ENCODE measurements at places on chromosomes 5 and 9. TPM values are rescaled to one million over a fixed set of nuclear protein-coding genes. Genes with fewer than 3 reads are reported as not detected.

CER1 gene
- total RNA-seq = not detected

TMEM174 gene
- total RNA-seq = not detected

ARSI gene
- total RNA-seq = not detected

PKD2L2 gene
- total RNA-seq = not detected

KIAA1958 gene
- 44.7 TPM for total RNA-seq

NDST1 gene
- total RNA-seq = 8.4 TPM

PCSK1 gene
- total RNA-seq = not detected

PCDHB12 gene
- not detected for total RNA-seq

DMRT3 gene
- not detected for total RNA-seq

IFNA2 gene
- not detected for total RNA-seq

DNA sequence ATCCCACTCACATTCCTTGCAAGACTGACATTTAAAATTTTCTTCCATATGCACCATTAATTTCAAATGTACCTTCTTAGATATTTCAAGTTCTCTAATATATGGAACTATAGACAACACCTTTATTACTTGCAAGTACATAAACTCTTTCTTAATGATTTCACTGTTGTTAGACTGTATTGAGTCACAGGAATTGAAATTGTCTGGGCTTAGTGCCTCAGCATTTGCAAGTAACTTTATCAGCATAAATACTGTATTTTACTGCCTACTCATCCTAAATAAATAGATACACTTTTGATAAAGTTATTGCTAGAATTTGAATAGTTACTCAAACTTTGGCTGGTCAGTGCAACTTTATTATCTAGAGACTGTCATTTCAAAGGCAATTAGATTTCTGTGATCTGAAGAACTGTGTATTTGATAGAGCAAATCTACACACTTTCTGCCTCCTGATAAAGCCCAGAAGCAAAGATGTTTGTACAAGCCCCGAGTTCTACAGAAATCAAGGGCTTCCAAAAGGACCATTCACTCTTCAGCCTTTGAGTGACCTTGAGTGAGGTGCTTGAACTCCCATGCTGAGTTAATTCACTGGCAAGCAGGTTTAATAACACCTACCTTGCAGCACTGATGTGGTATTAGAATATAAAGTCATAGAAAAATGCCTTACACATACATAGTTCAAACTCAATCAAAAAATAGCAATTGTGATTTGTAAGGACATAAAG is 91.6 kb downstream of the COX7C start:
- H3K27ac ChIP-seq = no peak overlapping the region
- H3K36me3 ChIP-seq = no peaks in the 10 kb centered on the region
- H3K27me3 ChIP-seq = no peaks in the 10 kb centered on the region
- no peaks in the 10 kb centered on the region for H3K4me1 ChIP-seq

- no peak for DNase-seq
- H3K4me1 ChIP-seq = no peaks in the 10 kb centered on the region
- no peaks in the 10 kb centered on the region for H3K36me3 ChIP-seq
- no peaks in the 10 kb centered on the region for H3K27me3 ChIP-seq
- no peak overlapping the region for H3K4me3 ChIP-seq
Measured at GRCh38 chr5:43335681-43336080, 22.5 kb upstream of the HMGCS1 start.

- no peak overlapping the region for H3K4me3 ChIP-seq
- no peak overlapping the region for H3K27ac ChIP-seq
- no peaks in the 10 kb centered on the region for H3K27me3 ChIP-seq
- H3K4me1 ChIP-seq = no peaks in the 10 kb centered on the region
- no peaks in the 10 kb centered on the region for H3K36me3 ChIP-seq
Measured at GRCh38 chr5:117201001-117201400, 626.4 kb upstream of the SEMA6A start.

DNA sequence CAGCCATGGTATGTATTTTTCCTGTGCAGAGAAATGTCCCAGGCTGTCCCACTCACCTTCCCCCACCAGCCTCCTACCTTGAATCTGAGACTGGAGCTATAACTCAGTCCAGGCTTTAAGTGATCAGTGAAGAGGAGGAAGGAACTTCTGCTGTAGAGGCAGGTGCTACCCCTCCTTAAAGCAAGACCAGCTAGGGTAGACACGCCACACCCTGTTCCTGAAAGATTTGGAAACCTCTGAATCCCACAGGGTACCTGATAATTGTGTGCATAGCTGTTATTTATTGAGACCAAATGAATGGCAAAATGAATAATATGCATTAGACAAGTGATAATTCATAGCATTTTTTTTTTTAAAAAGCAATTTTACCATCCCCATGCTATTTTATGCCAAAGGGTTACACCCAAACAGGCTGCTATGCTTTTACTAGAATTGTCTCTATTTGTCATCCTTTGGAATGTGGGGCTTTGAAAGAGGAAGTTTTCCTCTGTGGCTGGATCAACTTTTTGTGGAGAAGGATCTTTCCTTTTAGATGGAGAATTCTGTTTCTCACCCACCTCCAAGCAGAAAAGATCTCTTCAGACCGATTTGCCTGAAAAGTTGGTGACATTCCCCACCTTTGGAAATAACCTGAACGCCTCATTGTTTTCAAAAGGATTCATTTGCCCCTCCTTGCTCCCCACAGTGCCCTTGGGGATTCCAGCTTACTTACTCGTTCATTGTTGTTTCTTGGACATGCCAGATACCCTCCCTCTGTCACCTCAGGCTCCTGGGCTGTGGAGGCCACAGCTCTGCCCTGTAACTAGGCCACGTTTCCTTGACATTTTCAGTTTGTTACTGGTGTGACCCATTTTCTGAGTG is 248.7 kb downstream of the NR3C1 start:
- H3K36me3 ChIP-seq = peaks cover 26% of the 10 kb centered on the region
- DNase-seq = no peak
- H3K27me3 ChIP-seq = no peaks in the 10 kb centered on the region
- peaks cover 65% of the 10 kb centered on the region for H3K4me1 ChIP-seq
- H3K27ac ChIP-seq = peak overlapping the region; percentile 53

- H3K36me3 ChIP-seq = no peaks in the 10 kb centered on the region
- peak; percentile 50 for DNase-seq
- no peak overlapping the region for H3K4me3 ChIP-seq
- H3K27me3 ChIP-seq = no peaks in the 10 kb centered on the region
Measured at GRCh38 chr5:170611449-170612090, 107.8 kb downstream of the KCNIP1 start.

DNA sequence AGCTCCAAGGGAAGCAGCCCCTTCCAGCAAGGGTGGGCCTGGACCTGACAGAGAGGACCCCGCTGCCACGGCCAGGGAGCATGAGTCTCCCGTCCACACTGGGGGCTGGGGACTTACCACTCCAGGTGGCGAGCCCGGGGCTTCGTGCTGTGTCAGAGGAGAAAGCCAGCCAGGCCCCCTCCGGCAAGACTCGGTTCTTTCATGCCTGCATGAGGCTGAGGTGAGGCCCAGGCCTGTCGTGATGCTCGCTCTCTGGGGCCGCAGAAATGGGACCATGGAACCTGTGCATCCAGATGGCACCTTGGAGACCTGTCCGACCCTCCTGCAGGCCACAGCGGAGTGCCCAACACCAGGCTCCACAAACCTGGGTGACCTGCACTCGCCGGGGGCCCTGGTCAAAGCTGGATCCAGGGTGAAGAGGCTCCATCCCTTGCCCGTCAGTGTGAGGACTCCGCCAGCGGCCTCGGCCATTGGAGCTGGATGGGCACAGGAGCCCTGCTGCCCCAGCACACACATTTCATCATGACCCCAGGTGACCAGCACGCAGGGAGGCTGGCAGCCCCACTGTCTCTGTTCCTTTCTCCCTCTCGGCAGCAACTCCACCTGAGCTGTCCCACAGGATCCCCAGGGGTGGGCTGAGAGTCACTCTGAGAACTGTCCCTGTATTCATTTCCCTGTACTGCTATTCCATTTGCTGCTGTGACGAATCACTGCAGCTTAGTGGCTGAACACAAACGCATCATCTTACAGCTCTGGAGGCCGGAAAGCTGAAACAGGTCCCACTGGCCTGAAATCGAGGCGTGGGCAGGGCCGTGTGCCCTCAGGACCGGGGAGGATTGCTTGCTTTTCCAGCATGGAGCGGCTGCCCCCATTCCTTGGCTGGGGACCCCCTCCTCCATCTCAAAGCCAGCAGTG is 24.4 kb downstream of the SLC6A18 start:
- no peak for DNase-seq
- H3K4me3 ChIP-seq = no peak overlapping the region
- no peaks in the 10 kb centered on the region for H3K27me3 ChIP-seq
- H3K4me1 ChIP-seq = no peaks in the 10 kb centered on the region
- no peak overlapping the region for H3K27ac ChIP-seq

GRCh38 chr5:82208371-82208770 is 69.8 kb downstream of the RPS23 start:
- H3K27me3 ChIP-seq = no peaks in the 10 kb centered on the region
- no peak overlapping the region for H3K27ac ChIP-seq
- no peaks in the 10 kb centered on the region for H3K36me3 ChIP-seq
- no peak for DNase-seq
- H3K4me3 ChIP-seq = no peak overlapping the region
- no peaks in the 10 kb centered on the region for H3K4me1 ChIP-seq

GRCh38 chr5:137888466-137888862 is 793 bp upstream of the PKD2L2 start:
- DNase-seq = no peak
- H3K27me3 ChIP-seq = no peaks in the 10 kb centered on the region
- H3K4me3 ChIP-seq = peak overlapping the region; percentile 76
- H3K4me1 ChIP-seq = peaks cover 22% of the 10 kb centered on the region

GRCh38 chr9:88680505-88681160 is 145.7 kb downstream of the NXNL2 start:
- no peak overlapping the region for H3K27ac ChIP-seq
- H3K4me3 ChIP-seq = no peak overlapping the region
- no peak for DNase-seq
- H3K36me3 ChIP-seq = no peaks in the 10 kb centered on the region
- H3K27me3 ChIP-seq = no peaks in the 10 kb centered on the region

GRCh38 chr5:94744906-94745305 is 126.4 kb downstream of the SLF1 start:
- H3K27me3 ChIP-seq = no peaks in the 10 kb centered on the region
- H3K4me1 ChIP-seq = peaks cover 13% of the 10 kb centered on the region
- H3K27ac ChIP-seq = no peak overlapping the region
- H3K36me3 ChIP-seq = no peaks in the 10 kb centered on the region
- no peak for DNase-seq

- H3K4me3 ChIP-seq = no peak overlapping the region
- DNase-seq = peak; percentile 88
- H3K27me3 ChIP-seq = no peaks in the 10 kb centered on the region
- H3K4me1 ChIP-seq = peaks cover 60% of the 10 kb centered on the region
- H3K27ac ChIP-seq = peak overlapping the region; percentile 82
Measured at GRCh38 chr9:120619751-120620655, 40.0 kb upstream of the CDK5RAP2 start.

DNA sequence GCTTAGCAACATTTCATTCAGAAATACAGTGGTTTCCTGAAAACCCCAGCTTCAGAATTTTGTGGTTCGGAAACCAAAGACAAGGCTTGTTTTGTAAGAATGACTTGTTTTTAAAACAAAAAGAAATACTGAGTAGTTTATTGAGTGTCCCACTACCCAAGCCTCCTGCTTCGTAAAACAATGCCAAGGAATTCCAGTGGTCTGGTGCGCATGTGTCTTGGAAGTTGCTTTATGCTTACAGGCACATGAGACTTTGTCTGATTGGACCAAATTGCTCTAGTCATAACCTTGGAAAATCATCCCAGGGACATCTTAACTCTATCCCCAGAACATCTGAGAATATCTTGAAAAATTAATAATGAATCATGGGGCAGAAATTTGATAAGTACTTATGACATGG is 77.1 kb upstream of the FST start:
- no peaks in the 10 kb centered on the region for H3K4me1 ChIP-seq
- no peaks in the 10 kb centered on the region for H3K27me3 ChIP-seq
- no peak for DNase-seq
- no peaks in the 10 kb centered on the region for H3K36me3 ChIP-seq

- H3K27me3 ChIP-seq = no peaks in the 10 kb centered on the region
- no peaks in the 10 kb centered on the region for H3K36me3 ChIP-seq
- DNase-seq = no peak
- H3K4me3 ChIP-seq = no peak overlapping the region
Measured at GRCh38 chr5:128228521-128228920, 145.0 kb downstream of the SLC12A2 start.

- peaks cover 10% of the 10 kb centered on the region for H3K36me3 ChIP-seq
- no peak for DNase-seq
- peaks cover 79% of the 10 kb centered on the region for H3K4me1 ChIP-seq
- no peak overlapping the region for H3K4me3 ChIP-seq
Measured at GRCh38 chr5:134530301-134531077, 5.0 kb downstream of the JADE2 start.

GRCh38 chr5:79754865-79755555 is 65.4 kb downstream of the CMYA5 start:
- no peak overlapping the region for H3K27ac ChIP-seq
- H3K4me3 ChIP-seq = no peak overlapping the region
- H3K4me1 ChIP-seq = no peaks in the 10 kb centered on the region
- H3K27me3 ChIP-seq = no peaks in the 10 kb centered on the region
- DNase-seq = no peak
- H3K36me3 ChIP-seq = no peaks in the 10 kb centered on the region

GRCh38 chr9:86356871-86357866 is 3.0 kb upstream of the TUT7 start:
- H3K4me3 ChIP-seq = no peak overlapping the region
- H3K36me3 ChIP-seq = peaks cover 3% of the 10 kb centered on the region
- peaks cover 21% of the 10 kb centered on the region for H3K4me1 ChIP-seq
- DNase-seq = no peak
- H3K27ac ChIP-seq = no peak overlapping the region

DNA sequence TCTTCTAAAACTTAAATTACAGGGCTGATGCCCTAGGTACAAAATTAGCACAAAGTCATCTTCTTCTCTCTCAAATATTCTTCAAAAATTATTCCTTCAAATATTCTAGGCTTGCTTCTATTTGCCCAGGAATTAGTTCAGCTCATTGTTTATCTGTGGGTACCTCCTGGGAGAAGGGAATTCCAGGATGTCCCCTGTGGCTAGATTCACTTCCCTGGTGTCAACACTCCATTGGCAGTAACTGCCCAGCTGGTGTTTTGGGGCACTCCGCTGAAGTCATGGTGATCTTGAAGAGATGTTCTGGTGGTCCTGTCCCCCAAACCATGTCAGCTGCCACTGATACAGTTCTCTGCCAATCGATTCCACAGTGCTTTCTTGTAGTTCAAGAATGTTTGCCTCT is 26.2 kb upstream of the TGFBR1 start:
- H3K27ac ChIP-seq = no peak overlapping the region
- no peaks in the 10 kb centered on the region for H3K27me3 ChIP-seq
- no peaks in the 10 kb centered on the region for H3K36me3 ChIP-seq
- peaks cover 8% of the 10 kb centered on the region for H3K4me1 ChIP-seq
- no peak for DNase-seq

- no peaks in the 10 kb centered on the region for H3K4me1 ChIP-seq
- no peak overlapping the region for H3K27ac ChIP-seq
- H3K36me3 ChIP-seq = no peaks in the 10 kb centered on the region
- no peak for DNase-seq
- no peaks in the 10 kb centered on the region for H3K27me3 ChIP-seq
- H3K4me3 ChIP-seq = no peak overlapping the region
Measured at GRCh38 chr9:13395156-13395555, 115.7 kb upstream of the MPDZ start.
